ENCODE measurements at places on chromosomes 13 and 19.

DNA sequence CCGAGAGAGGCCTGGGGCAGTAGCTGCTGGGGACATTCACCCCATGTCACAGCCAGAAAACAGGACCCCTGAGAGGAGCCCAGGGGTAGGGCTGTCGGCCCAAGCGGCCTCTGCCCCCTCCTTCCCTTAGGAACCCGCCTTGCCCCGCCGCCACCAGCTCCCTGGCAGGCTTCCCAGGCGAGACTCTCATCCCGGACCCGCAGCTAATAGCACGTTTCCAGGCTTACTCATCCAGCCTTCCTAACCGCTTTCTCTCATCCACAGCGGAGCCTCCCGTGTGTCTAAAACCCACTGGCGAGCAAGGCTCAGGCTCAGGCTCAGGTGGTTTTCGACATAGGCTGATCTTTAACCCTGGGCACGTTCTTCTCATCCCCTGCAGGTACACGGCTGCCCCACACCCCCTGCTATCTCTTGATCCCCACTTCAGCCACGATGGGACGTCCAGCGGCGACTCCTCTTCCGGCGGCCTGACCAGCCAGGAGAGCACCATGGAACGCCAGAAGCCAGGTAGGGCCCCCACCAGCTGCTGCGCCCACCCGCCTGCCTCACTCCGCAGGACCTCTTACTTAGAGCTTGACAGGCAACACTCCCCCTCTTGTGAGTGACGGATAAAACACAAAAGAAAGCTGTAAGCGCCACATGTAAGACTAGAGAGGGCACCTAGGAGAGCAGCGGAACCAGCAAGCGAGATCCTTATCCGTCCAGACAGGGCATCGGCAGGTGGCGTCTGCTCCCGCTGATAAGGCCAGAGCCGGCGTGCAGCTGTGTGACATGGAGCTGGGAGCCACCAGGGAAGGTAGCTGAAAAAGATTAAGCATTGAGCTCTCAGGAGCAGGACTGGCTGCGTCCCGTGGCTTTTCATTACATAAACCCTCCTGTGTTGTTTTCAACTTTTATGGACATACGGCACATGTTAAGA, 71.3 kb downstream of the DPF1 start:
- DNase-seq: no peak

- peak; percentile 6 for DNase-seq
Observed at GRCh38 chr13:111914241-111915103, 152.5 kb upstream of the SOX1 start.

DNA sequence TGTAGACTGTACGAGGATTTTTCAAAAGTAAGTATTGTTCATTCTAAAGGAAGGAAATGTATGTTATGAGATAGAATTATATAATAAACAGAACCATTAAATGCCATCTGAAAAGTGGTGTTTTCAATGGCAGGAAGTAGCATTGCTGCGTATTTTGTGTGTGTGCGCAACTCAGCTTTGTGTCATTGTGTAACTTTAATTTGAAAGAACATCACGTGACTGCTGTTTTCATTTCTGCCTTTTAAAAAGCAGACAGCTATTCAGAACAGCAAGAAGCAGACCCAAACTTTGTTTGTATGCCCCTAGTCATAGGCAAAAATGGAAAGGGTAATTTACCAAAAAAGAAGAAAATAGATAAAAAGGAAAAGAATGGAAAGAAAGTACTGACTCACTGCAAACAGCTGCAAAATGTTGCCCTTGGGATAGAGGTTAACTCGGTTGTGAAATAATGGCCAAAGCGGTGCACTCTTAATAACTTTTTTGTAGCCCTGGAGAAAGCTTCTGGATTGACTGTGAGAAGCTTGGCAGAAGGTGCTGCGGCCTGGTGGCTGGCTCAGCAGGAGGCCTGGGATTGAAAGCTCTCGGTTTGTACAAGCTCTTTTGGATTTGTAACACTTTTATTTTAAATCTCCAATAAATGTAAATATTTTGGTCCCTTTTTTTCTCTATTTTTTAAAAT, 97.3 kb downstream of the GGACT start:
- no peak for DNase-seq

DNA sequence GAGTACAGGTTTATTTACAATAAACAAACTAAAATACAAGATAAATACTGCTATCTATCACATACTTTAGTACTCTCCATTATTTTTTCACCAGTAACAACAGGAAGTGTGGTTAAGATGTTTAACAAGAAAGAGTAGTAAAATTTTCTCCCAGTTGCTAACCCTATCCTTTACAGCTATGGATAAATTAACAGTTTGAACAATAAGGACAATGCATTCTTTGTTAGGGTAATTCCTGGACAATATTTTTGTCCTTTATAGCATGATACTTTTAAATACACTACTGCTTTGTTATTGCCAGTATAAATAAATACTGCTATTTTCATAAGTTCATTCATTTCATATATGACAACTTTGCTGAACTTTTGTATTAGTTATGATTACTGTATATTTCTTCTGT, 630.2 kb upstream of the ATXN8OS start:
- DNase-seq: no peak

DNA sequence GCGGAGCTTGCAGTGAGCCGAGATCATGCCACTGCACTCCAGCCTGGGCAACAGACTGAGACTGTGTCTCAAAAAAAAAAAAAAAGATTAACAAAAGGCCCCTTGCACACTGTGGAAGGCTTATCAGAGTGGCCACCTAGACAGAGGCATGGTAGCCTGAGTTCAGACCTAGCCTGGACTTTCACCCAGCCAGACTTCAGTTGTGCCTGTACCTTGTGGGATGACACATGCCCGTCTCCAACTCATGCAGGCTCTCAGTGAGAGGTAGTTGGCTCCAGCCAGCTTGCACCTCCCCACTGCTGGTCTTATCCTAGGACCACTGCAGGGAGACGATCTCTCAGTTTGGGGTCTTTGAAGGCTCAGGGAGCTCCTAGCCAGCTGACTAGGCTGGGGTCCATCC, 52.2 kb downstream of the GATAD2A start:
- no peak for DNase-seq

- DNase-seq: no peak
Observed at GRCh38 chr19:12918253-12918652, 840 bp downstream of the SYCE2 start.

- DNase-seq: peak; percentile 29
Observed at GRCh38 chr19:11767633-11768133, 883 bp downstream of the ZNF441 start.

- DNase-seq: no peak
Observed at GRCh38 chr13:102830646-102831045, 15.2 kb upstream of the ERCC5 start.

DNA sequence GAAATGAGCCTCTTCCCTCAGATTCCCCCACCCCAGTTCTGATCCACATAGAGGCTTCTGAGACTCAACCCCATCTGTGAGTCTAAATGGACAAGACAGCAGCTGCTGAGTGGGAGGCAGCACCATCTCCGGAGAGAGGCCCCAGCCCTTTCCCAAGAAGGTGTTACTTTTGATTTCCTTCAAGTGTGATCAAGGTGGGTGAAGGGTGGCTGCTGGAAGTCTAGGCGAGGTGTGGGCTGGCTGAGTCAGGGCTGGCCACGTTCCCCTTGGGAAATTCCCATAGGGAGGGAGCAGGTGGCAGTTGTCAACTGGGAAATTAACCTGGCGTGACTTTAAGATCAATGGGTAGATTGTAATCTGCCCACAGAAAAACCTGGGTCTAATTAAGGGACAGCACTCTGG, 148.0 kb downstream of the FOXO1 start:
- DNase-seq: peak; percentile 12

DNA sequence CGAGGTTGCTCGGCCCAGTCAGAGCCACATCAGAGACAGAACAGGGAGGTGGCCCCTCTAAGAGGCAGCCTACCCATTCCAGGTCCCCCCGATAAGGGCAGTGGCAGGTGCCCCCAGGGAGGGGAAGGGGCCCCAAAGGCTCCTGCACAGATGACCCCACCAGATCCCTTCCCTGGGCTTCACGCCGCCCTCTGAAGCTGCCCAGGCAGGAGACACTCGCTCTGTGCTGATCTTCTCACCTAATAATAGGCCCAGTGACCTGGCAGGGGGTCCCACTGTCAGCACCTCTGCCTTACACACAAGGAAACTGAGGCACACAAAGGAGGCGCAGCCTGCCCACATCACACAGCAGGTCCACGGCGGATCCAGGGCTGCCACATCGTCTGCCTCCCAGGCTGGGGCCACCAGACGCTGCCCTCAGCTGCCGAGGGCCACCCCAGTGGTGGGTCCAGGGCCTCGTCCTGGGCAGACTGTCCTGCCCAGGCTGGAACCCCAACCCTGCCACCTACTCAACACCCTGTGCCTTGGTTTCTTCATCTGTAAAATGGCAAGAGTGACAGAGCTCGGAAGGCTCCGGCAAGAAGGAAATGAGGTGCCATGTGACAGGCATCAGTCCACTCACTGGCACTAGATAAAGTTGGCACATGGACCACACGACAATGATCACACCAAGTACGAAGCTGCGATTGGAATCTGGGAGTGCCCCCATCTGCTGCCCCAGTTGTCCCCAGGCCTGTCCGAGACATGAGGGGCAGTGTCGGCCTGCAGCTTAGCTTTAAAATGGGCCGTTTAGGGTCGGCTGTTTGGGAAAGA, 56.5 kb downstream of the KLF2 start:
- no peak for DNase-seq

- no peak for DNase-seq
Observed at GRCh38 chr19:50433201-50434180, 799 bp downstream of the MYBPC2 start.

- no peak for DNase-seq
Observed at GRCh38 chr19:29945433-29945832, 3.4 kb downstream of the URI1 start.

DNA sequence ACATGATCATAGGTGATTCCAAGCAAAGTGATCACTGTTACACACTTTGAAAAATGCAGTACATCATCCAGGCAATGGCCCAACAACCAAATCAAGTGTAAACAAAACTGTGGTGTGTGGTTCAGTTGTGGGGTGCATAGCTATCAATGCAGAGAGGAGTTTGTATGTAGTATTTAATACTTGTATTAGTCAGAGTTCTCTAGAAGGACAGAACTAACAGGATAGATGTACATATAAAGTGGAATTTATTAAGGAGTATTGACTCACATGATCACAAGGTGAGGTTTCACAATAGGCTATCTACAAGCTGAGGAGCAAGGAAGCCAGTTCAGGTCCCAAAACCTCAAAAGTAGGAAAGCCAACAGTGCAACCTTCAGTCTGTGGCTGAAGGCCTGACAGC, 249.3 kb upstream of the HTR2A start:
- no peak for DNase-seq

- DNase-seq: no peak
Observed at GRCh38 chr19:48907671-48908070, 7.6 kb downstream of the NUCB1 start.

GRCh38 chr13:50247223-50247622, 232.0 kb downstream of the KCNRG start:
- DNase-seq: no peak

- no peak for DNase-seq
Observed at GRCh38 chr13:98427331-98427995, 149.4 kb downstream of the STK24 start.
